ENCODE measurements at places on chromosomes 11 and 22. TPM values are rescaled to one million over a fixed set of nuclear protein-coding genes. Genes with fewer than 3 reads are reported as not detected.

DNA sequence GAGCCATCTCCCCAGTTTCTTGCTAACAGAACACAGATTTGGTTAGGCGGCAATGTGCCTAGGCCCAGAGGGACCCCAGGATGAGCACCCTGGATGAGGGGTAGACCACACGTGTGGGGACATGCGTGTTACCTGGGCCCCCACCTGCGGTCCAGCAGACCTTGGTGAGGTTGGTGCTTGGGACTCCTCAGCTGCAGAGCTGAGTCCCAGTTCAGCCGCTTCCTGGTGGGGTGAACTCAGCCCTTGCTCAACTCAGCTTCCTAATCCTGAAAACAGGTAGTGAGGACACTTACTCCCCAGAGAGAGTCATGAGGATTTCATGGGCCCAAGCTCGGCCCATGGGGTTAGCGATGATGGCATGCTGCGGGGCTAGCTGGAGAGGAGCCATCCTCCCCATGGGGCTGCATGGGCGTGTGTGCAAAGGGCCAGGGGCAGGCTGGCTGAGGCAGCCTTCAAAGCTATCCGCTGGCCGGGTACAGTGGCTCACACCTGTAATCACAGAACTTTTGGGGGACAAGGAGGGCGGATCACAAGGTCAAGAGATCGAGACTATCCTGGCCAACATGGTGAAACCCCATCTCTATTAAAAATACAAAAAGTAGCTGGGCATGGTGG lies 46.9 kb upstream of the SHISAL1 start:
- no peak for DNase-seq

DNA sequence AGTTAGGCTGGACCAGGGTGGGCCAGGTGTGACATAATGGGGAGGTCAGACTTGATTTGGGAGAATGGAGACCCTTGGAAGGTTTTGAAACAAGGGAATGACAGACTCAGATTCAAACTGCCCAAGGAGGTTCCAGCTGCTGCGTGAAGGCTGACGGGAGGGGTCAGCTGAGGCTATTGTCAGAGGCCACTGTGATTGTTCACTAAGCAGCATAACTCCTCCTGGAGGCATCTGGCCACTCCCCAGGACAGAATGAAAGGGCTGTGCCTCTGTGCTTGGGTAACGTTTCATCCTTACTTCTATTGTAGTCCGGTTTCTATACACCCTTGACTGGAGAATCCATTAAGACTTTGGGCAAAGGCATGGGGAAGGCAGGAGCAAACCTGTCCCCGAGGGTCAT lies 126.6 kb downstream of the DSCAML1 start:
- no peak for DNase-seq

DNA sequence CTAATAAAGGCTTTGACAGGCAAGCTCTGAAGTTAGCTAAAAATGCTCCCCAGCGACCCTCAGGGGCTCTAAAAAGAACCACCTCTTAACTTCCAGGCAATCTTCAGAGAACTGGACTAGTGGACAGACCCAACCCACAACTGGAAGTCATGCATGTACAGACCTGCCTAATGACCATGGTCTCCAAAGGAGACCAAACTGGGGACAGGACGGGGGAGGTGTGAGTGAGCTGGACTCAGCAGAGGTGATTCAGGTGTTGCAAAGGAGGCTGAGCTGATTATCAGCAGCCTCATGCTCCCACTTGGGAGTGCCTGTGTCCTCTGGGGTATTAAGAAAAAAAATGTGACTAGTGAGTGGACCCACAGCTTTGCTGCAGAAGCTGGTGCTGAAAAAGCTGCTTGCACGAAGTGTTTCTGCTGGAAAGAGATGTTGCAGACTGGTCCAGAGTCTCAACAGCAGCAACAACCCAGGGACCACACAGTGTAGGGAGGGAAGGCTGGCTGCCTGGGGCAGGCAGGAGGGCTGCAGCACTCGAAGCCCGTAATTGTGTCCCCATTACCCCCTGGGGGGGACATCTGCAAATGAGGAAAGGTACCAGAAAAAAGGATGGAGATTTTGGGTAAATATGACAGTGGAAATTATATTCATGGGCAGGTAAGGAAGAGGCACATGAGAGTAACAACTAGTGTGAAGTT lies 35.3 kb downstream of the PITPNB start:
- DNase-seq = no peak

Gene NAP1L4
- 103 TPM for total RNA-seq

DNA sequence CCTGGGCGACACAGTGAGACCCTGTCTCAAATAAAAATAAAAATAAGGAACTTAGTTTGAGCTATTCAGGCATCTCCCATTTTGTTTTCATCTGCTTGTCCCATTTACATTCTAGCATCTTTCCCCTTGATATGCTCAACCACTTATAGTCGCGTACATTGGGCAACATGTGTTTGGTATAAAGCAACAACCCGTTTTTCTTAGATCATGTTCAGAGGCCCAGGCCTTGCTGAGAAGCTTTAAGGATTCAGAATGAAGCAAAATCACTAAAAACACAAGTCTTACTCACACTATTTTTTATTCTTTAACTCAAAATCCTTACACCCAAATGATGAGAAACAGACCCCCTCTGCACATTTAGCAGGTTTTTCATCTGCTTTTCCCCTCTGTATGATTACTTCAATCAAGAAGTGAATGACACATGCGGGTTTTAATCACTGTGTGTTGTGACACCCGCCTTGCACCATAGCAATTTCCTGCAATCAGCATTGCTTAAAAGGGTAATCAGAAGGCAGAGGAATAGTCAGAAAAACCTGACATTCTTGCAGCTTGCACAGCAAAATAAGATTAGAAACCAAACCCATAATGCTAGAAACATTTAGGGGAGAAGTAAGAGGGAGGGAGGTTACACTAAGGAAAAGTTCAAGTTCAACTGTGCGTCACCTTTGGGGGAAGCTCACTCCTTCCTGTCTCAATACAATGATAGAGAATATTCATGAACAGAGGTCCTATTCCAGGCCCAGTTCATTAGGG lies 25.9 kb downstream of the ALG9 start:
- DNase-seq = peak; percentile 19

DNA sequence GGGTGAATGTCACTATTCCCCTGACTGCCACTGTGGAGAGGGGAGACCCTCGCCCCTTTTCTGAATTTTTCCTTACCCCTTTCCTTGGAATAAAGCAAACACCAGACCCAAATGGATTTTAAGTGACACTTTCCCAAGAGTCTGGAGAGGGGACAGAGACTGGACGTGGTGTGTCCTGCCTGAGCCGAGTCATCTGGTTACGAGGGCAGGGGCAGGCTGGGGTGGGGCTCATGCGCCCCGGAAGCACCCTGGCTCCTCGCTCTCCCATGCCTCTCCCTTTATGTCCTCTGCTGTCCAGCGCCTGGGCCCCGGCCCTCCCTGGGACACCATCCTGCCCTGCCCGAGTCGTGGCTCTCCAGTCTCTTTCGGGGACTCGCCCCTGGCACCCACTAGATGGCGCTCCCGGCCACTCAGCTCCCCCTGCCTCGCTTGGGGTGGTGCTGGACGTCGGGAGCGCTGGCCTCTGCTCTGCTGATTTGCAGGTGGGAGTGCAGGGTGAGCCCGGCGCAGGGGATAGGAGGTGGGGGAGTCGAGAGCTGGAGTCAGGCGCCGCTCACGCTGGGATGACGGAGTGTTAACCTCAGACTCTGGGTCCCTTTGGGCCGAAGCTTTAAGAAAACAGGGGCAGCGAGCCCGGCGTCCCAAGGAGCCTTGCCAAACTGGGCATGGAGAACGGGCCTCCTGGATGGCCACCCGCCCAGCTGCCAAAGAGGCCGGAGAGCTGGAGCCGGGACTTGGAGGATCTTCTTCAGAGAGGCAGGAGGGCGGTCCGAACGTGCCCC lies 89.8 kb downstream of the RPS6KA4 start:
- DNase-seq = peak; percentile 59
